Astrocyte (in vitro differentiated cells and primary cell): ENCODE measurements at places on chromosomes 5 and 9.

DNA sequence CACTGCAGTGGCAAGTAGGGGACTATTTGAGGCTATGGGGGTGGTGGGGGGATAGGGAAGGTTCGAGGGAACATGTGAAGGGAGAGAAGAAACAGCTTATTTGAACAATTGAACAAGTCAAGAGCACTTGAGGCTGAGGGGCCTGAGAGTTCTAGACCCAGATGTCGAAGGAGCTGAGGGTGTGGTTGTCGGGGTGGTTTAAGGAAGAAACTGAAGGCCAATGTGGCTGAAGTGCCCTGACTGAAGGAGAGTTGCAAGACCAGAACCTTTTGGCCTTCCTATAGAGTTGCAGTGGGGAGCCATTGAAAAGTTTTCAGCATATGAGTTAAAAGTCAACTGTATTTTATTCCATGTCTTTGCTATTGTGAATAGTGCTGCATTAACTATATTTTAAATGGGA, 19.1 kb downstream of the FOCAD start:
- DNase-seq, result no peak

- no peak for DNase-seq
Measured at GRCh38 chr9:114404531-114404930, 16.7 kb upstream of the AKNA start.

DNA sequence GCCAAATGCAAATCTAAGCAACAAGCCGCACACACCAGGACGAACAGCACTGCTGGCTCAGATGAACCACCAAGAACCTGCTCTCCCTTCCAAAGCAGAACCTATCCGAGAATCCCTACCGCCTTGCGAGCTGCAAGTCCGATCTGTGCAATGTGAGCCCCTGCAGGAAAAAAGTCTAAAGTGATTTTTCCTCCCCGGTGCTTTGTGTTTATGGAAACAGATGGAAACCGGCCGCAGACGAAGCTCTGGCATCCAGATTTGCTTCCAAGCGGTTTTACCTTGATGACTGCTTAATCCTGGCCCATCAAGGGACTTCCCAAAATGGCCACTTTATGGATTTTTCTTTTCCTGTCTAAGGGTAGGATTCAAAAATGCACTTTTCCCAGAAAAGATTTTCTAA, 112.5 kb downstream of the VAV2 start:
- DNase-seq, result no peak

DNA sequence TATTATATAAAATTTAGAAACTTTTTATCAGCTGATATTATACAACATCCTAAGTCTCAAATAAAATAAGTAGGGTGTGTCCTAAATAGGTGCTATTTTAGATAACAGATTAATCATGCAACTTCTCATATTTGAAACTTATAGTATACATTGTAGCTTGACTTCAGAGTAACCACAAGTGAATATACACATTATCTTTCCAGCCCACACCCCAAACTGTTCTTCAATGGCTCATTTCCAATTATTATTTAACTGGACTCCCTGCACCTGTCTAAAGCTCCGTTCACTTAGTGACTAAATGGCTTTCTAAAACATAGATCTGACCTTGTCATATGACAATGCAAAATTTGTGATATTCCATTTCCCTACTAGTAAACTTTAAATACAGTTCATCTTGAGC, 490.9 kb upstream of the RGMB start:
- no peak for DNase-seq

DNA sequence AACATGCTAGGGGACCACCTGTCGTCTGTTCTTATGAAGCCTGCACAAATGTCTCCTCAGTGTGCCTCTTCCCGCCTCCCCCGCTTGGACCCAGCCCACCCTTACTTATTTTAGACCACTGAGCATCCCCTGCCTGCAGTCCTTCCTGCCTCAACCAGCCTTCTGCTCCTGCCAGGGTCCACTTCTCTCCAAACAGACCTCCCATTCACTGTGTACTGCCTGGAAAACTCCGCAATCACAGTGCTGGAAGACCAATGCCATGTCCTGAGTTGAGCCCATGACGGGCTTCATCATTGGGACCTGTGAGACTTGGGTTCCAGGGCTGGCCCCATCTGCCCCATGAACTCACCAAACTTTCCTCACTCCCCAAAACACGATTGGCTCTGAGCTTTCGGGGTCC, 309.4 kb downstream of the IRX1 start:
- no peak for DNase-seq

GRCh38 chr5:68973696-68974095, 120.1 kb upstream of the SLC30A5 start:
- no peak for DNase-seq

- no peak for DNase-seq
Measured at GRCh38 chr5:849651-850301, 1.0 kb downstream of the ZDHHC11 start.

DNA sequence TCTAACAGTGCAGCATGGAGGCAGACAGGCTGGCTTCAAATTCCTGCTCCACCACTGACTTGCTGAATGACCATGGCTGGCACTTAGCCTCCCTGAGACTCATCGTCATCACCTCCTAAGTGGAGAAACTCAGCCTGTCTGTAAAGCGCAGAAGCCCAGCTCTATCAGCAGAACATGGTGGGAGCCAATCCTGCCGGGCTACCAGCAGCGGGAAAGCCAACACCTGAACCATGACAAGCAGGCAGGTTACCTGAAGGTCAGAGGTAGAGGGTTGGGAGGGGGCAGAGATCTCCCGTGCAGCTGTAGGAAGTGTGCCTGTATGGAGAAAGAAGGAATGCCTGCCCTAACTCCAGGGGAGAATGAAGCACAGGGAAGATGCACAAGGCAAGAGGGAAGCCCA, 72.6 kb upstream of the LRRTM2 start:
- DNase-seq, result no peak

GRCh38 chr5:94544031-94544650, 74.3 kb downstream of the KIAA0825 start:
- DNase-seq, result peak; percentile 34

DNA sequence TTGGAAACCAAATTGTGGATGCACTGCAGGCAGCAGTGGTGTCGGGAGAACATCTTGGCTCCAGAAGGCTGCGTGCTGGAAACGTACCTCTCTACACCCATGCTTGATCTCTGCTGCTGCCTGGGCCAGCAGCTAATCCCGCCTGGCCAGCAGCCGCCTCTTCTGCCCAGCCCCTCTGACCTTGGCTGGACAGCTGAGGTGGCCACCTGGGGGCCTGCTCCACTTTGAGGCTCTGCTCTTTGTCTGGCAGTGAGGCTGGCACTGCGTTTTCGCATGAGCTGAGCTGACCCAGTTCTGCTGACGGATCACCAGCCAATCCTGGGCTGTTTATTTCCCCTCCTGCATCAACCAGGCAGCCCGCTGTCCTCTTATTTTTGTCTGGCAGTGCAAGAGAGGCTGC, 154.9 kb downstream of the TENT4A start:
- no peak for DNase-seq

- no peak for DNase-seq
Measured at GRCh38 chr5:114363837-114364236, 2.0 kb downstream of the KCNN2 start.

DNA sequence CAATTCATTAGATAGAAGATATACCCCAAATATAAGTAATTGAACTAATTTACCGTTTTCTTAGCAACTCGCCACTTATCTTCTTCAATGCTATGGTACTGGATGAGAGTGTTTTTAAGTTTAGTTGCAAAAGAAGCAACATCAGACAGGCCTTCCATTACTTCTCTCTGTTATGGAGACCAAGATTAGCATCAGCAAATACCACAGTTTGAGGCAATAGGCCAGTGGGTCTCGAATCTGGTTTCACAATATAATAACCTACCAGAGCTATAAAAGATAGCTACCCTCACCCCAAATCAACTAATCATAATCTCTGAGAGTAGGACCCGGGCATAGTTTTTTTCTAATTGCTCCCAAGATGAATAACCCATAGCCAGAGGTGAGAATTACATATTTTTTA, 5.1 kb downstream of the STARD4 start:
- DNase-seq, result no peak

GRCh38 chr9:120742951-120743416, 28.7 kb upstream of the MEGF9 start:
- no peak for DNase-seq
